Stimulated activated naive CD4-positive, alpha-beta T cell (primary cell): ENCODE measurements at places on chromosomes 3 and 15.

DNA sequence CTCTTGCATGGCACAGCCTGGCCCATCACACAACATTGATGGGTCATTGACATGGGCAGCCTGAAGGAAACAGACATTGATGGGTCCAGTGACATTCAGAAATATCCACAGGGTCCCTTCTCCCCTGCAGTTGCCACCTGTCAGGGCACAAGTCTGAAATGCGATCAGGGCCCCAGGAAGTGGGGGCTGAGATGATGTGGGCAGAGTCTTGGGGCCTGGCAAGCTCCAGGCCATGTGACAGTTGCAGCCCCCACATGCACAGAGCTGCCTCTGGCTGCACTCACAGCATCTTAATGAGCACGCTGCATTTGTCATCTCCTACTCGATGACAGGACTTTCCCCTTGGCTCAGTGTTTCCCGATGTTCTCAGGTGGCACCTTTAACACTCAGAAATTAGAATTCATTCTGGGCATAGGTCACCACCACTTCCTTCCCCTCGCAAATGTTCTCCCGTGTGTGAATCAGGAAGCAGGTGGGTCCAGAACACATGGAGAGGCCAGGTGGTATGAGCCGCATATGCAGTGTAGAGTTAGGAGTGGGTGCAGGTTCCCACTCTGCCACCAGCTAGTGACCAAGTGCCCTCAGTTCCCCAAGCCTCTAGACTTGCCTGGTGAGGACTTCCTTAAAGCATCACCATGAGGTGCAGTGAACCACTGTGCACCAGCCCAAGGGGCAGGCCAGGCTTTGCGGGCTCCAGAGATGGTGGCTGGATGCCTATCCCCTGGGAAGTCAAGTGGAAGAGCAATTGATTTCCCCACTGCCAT is 1.6 kb upstream of the TXNRD3 start:
- no peak for DNase-seq

DNA sequence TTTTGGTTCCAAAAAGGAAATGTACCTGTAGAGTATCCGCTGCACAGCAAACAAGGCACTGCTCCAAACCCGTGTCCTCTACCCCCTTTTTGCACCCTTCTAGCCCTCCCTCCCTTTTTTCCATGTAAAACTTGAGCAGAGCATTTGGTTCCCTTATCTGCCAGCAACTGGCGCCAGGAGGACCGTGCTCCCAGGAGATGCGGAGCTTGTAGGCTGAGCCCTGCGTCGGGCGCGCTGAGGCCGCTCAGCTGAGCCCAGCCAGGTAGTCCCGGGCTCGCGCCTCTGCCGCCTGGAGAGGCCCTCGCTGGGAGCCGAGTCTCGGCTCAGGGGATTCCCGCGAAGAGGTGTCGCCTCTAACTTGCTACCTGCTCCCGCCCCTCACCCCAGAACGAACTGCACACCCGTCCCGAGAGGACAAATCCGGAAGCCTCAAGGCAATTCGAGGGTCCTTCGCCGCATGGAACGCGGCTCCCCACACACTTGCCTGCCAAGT is 575 bp downstream of the TRPM7 start:
- DNase-seq = peak; percentile 69

DNA sequence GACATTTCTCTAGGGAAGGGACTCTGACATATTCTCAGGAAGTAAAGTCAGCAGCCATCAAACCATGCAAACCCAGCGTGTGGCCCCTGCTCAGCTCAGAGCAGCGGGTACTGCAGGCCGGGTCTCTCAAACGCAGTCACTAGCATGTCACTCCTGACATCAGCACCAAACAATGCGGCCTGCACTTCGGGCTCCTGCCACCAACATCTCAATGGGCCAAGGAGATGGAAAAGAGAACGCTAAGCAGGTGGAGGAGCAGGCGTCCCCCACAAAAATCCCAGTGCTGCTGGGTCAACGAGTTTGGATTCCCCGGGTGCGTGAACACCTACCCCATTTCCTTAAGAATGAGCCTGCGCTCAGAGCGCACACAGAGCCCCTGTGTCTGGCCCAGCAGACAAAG is 9.9 kb upstream of the SPTBN5 start:
- no peak for DNase-seq

- no peak for DNase-seq
Measured at GRCh38 chr15:82100111-82100929, 54.5 kb upstream of the MEX3B start.

DNA sequence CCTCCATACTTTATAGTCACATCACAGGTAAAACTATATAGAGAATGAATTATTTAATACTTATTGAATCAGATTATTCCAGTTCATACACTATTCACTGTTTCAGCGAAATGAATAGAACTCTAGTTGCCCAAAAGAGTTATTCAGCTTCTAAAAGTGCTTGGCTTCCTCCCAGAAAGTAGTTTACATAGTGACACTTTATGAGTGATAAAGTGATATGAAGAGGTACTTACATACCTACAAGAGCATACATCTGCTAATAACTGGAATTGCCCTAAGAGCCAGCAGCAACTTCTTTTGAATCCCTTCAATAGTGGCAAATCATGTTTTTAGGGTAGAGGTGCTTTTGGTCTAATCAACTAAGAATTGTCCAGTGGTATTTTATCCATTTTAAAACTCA is 635.1 kb upstream of the AGTR1 start:
- no peak for DNase-seq

GRCh38 chr3:149414557-149415231 is 37.2 kb upstream of the TM4SF1 start:
- DNase-seq = no peak

DNA sequence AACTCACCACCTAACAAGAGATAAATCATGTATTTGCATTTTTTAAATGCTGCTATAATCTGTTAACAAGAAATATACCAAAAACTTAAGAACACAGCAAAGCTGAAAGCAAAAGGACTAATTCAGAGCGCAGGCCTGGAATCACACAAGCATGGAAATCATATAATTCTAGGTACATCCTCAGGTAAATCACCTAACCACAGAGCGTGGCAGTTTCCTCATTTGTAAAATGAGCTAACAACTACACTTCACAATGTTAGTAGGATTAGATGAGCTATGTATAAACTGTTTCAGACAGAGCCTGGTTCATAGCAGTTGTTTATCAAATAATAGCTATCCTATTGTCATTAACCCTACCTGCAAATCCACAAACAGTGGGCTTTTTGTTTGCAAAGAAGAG is 146.4 kb downstream of the ERC2 start:
- DNase-seq = no peak

GRCh38 chr3:8182904-8183303 is 318.7 kb upstream of the LMCD1 start:
- DNase-seq = no peak

DNA sequence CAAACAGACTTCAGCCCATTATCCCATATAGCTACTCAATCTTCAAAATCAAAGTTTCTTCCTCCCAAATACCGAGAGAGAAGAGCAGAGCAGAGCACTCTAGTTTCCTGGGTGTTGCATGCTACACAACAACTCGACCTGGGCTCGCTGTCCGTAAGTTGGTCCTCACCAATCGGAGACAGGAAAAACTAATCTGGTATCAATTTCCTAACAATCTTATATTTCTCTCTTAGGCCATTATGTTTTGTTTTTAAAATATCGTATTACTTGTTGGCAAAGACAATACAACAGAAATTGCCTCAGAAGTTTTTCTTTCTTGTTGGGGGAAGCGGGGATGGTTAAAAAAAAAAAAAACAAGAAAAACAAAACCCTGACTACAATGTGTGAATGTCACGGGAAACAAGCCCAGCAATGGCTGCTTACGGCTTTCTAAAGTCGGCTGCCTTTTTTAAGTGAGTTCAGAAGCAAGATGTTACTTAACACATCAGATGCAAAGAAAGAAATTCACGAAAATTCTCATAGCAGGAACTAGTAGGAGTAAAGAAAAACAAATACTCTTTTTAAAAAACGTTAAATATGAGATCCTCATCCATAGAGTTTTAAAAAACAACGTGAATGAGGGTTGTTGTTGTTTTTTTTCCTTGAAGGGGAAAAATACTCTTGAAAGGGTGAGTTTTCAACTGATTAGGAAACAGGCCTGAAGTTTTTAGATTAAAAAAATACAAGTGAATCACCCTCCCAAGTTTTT is 1.9 kb downstream of the VGLL4 start:
- DNase-seq = peak; percentile 38

GRCh38 chr15:32007355-32007960 is 22.9 kb upstream of the CHRNA7 start:
- no peak for DNase-seq

DNA sequence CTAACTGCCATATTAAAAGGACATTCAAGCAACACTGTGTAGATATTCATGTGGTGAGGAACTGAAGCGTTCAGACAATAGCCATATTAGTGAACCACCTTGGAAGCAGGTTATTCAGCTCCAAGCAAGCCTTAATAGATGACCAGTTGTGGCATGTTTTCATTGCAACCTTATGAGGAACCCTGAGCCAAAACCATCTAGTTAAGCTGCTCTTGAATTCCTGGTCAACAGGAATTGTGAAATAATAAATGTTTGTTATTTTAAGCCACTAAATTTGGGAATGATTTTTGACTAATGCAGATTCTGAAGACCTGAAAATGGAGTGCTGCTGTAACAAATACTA is 73.0 kb downstream of the SPRED1 start:
- no peak for DNase-seq

- DNase-seq = no peak
Measured at GRCh38 chr3:42130329-42131070, 39.3 kb downstream of the TRAK1 start.

- no peak for DNase-seq
Measured at GRCh38 chr15:71798641-71799040, 11.7 kb upstream of the NR2E3 start.

DNA sequence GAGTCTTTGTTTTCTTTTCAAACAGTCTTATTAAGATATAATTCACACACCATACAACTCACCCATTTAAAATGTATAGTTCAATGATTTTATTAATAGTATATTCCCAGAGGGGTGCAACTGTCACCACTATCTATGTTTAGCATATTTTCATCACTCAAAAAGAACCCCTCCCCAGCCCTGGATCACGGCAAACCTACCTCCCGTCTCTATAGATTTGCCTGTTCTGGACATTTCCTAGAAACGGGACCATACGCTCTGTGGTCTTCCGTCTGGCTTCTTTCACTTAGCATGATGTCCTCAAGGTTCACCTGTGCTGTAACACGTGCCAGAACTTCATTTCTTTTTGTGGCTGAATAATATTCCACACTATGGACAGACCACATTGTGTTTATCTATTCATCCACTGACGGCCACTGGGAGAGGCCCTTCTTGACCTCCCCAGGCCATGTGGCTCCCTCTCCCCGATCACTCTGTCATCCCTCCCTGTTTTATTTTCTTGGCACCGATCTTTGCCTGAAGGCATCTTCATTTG is 56.4 kb downstream of the IQSEC1 start:
- DNase-seq = no peak

- no peak for DNase-seq
Measured at GRCh38 chr15:89768071-89768500, 8.0 kb upstream of the MESP2 start.

DNA sequence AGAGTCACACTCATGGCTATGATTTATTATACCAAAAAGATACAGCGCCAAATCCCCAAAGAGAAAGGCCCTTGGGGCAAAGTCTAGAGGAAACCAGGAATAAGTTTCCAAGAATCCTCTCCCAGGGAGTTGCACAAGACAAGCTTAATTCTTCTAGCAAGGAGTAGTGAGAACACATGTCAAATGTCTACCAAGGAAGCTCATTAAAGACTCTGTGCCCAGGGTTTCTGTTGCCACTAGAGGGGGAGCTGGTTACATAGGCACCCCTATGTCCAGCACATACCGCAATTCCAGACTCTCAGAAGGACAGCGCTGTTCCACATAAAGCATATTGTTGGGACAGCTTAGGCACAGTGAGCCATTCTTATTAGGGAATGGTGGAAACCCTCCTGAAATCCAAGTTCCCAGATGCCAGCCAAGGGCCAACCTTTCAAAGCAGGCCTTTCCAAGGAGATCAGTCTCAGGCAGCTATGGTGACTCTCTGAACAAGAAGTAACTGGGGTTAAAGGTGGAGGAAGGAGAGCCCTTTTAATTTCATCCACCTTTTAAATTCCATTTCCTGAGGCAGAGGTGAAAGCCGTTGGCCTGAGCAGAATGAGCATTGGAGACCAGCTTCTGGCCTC is 194.2 kb downstream of the UACA start:
- no peak for DNase-seq

DNA sequence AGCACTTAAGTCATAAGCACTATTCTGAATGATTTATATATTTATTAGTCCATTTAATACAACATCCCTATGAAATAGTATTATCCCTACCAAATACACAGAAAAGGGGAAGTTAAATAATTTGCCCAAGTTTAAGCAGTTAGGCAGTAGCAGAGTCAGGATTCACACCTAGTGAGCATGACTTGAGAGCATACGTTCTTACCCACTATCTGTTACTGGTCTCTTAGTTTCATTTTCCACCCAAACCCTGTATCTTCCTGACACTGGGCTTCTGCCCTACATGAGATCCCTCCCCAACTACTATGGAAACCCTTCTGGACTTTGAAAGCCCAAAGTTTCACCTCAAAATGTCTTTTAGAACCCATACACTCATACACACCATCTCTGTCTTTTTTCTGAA is 4.4 kb upstream of the ATOSA start:
- no peak for DNase-seq

DNA sequence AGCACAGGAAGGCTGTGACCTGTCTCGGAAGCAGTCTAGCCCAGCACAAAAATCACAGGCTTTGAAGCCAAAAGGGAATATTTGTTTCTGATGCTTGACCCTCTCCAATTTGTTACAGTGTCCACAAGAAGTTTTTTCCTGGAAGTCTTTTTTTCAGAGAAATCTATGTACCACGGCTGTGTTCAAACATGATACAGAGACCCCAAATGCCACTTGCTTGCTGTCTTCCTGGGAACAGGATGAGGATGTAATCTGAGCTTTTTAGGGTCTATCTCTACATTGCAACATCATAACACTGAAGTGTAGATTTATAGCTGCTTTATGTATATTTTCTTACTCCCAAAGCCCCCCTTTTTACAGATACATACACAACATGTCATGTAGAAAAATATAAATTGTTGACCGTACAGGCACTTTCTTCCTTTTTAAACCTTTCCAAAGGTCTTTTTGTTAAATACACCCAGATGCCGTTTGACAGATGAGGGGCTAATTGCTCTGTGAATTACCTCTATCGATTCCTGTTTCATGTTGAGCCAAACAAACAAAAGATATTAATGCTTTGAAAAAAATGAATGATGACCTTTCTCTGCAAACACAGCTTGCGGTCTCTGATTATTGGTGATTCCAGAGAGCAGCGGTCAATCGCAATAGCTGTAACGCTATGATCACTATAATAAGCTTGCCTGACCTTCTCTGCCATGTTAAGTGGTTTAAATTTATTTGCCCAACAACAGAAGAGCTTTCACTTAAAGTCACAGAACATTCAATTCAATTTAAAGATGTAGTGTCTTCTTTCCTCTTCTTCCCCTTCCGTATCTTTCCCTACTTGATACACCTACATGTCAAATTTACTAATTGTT is 875.9 kb upstream of the NR2F2 start:
- DNase-seq = no peak
